ENCODE measurements at places on chromosomes 2 and 18.

- DNase-seq: no peak
These were observed 9.9 kb upstream of the RAPGEF4 start for GRCh38 chr2:172725746-172726145.

- DNase-seq: no peak
These were observed 92.6 kb downstream of the RIT2 start for GRCh38 chr18:43022874-43023273.

GRCh38 chr2:218980735-218981389 lies 4.1 kb downstream of the FEV start:
- DNase-seq: no peak

DNA sequence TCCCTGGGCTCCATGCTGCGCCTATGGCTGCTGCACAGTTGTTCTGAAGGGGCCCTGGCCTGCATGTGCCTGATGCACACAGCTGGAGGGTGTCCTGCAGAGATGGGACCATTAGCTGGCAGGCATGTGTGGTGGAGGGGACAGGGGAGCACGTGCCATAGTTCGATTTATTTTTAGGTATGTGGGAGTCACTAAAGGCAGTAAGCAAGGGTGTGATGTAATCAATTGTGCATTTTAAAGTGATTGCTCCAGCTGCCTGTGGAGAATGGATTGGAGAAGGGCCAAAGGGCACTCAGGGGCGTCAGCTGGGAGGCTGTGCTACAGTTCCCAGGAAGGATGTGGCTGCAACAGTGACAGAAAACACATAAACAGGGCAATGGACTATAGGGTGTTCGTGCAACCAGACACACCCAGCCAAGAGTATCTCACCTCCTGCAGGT lies 205.1 kb downstream of the ARL4C start:
- DNase-seq: no peak

GRCh38 chr2:65070172-65070830 lies 14.1 kb downstream of the CEP68 start:
- DNase-seq: no peak

DNA sequence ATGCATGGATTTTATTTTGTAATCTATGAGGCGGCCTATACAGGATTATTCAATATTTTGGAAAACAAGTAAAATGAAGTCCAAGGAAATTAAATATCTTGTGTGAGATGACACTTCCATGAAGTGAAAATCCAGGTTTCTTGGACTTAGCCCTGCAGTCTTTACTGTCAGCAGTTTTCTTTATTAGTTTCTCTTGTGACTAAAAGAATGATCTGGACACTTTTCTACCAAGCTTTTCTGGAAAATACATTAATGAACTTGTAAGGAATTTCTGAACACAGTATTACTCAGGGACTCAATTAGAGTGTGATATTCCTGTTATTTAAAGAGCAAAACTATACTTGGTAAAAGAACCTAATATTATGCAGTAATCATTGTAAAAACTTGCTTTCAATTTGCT lies 610.4 kb upstream of the SLC8A1 start:
- no peak for DNase-seq

- no peak for DNase-seq
These were observed 4.1 kb downstream of the PDCD1 start for GRCh38 chr2:241854342-241855244.

DNA sequence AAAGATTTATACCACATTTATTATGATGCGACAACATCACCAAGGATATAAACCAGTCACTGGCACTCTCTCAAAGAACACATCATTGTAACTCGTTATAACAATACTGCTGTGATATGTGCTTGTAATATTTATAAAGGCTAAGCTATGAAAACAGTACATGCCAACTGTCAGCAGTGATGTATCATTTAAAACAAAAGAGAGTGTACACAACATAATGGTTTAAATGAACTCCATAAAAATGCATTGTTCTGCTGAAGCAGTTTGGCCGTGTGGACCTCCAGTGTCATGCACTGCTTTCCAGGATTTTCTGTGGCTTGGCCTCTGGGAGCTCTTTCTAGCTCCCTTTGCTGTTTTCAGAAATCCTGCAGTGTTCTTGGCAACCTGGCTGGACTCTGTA lies 215.6 kb downstream of the MTX2 start:
- DNase-seq: no peak

GRCh38 chr2:150911766-150912280 lies 349.8 kb downstream of the RBM43 start:
- no peak for DNase-seq

GRCh38 chr2:32128636-32129035 lies 37.0 kb upstream of the SLC30A6 start:
- DNase-seq: no peak

- DNase-seq: no peak
These were observed 155.8 kb upstream of the KLF7 start for GRCh38 chr2:207321514-207321913.
